ENCODE measurements at places on chromosomes 6 and 20.

GRCh38 chr6:96716221-96716620 lies 121.1 kb downstream of the GPR63 start:
- DNase-seq, result no peak

DNA sequence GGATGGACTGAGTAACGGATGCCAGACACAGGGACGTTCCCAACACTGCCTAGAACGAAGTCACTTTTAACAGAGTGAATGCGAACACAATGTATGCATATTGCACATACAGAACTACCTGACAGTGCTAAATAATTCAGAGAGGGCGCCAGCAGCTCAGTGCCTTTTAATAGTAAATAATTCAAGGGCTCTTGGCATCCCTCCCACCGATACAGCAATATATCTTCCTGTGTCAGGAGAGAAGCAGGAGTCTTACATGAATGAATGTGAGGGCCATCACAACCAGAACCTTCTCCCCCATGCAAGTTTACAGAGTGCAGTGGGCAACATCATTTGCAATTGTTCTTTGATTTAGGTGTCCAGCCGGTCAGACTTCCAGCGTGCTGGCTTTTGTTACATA lies 88.4 kb upstream of the KCNG1 start:
- DNase-seq, result no peak

DNA sequence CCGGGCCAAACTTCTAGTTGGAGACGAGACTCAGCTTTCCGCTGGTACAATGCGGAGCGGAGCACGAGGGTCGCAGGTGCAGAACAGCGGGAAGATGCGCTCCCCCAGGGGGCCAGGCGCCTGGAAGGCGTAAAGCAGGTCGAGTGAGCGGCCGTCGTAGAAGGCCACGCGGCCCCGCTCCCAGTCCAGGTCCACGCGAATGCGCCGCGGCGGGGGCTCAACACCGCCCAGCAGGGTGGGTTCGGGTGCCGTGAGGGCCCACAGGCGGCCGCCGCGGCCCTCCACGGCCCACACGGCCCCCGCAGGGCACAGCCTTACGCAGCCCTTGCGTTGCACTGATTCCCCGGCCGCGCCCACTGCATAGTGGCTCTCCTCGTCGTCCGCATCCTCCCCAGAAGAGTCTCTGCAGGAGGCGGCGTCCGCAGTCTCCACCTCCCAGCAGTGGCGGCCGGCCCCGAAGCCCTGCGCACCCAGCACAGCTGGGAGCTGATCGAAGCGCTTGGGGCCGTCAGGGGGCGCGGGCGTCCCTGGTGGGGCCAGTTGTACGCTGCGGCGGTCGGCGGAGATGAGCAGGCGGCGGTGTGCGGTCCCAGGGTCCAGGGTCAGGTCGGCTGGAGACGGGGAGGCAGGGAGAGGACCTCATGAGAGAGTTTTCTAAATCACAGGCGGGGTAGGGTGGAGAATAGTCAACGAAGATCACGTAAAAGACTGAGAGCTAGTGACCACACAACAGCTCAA lies 4.3 kb downstream of the PPP1R11 start:
- DNase-seq, result no peak

- no peak for DNase-seq
Observed at GRCh38 chr6:167426084-167426483, 101.2 kb downstream of the TTLL2 start.

GRCh38 chr6:55694148-55694547 lies 115.2 kb upstream of the HMGCLL1 start:
- no peak for DNase-seq

- no peak for DNase-seq
Observed at GRCh38 chr20:7248281-7249201, 481.1 kb downstream of the BMP2 start.

DNA sequence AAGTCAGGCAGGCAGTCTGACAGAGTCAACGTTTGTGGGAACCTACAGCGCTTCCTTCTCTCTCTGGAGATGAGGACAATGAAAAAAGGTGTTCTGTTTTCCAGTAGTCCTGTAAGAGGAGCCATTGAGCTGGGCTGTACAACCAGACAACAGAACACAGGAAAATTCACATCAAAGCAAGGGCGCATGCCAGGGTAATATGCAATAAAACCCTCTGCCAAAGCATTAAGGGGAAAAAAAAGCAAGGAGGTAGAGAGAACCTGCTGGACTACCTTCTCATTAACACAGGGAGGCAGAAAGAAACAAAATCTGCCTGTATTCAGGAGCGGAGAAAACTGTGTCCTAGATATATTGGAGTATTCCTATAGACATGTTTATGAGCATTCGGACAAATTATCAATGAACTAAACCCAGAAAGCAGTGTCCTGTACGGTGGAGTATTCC lies 1.3 kb downstream of the RNF24 start:
- peak; percentile 52 for DNase-seq

GRCh38 chr6:54614499-54615195 lies 231.9 kb upstream of the FAM83B start:
- DNase-seq, result no peak

GRCh38 chr6:36135053-36135731 lies 4.9 kb downstream of the MAPK13 start:
- DNase-seq, result no peak

- no peak for DNase-seq
Observed at GRCh38 chr20:12358006-12358654, 440.4 kb downstream of the BTBD3 start.

- no peak for DNase-seq
Observed at GRCh38 chr6:25342802-25343201, 63.6 kb downstream of the CARMIL1 start.

DNA sequence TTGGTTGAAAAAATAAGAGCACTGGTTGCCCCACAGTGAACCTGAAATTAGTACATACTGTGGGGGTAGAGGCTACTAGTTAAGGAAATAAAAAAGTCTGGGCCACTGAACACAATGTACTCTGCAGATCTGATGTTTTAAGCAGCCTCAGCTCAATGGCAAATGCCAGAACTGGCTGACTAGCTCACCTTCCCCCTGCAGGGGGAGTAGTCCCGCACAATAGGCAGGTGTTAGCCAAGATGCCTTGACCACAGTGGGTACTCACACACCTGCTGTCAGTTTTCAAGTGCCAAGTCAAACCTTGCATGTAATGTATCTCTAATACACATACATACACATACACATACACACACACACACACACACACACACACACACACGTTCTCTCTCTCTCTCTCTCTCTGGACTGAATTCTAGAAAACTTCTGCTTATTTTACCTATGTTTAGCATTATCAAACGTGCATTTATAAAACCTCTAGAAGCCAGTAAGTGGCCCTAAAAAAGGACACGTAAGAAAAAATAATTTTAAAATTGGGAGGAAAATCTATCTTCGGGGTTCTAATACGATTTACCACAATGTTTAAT lies 36.1 kb downstream of the GMDS start:
- no peak for DNase-seq

DNA sequence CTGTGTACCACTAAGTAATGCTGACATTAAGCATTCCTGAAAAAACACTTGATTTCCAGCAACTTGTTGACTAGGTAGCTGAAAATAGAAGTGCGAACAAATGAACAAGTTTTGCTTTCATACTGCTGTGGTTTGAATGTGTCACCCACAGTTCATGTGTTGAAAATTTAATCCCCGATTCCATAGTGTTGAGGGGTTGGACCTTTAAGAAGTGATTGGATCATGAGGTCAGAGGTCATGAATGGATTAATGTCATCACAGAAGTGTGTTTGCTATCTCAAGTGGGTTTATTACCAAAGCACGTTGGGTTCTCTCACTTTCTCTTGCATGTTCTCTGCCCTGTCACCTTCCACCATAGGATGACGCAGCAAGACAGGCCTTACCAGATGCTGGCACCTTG lies 568.5 kb downstream of the UTRN start:
- no peak for DNase-seq

- no peak for DNase-seq
Observed at GRCh38 chr6:106461084-106461483, 100.6 kb downstream of the CRYBG1 start.

DNA sequence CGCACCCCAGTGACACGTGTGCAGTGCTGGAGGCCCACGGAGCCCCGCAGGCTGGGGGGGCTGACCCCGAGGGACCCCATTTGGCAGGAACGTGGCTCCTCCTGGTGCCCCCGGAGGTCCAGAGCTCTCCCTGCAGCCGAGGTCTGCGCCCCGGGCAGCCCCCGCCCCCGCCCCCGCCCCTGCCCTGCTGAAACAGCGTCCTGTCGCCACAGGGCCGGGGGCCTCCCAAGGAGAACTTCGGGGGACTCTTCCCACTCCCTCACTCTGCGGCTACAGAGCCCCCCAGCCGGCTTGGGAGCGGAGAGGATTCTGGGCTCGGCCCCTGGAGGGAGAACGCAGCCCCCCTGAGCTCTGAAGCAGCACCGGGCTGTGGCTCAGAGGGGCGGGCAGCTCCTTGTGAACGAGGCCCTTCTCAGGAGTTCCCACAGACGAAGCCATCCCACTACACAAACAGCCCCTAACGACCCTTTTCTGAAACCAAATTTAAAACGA lies 115.2 kb downstream of the DLL1 start:
- DNase-seq, result no peak

DNA sequence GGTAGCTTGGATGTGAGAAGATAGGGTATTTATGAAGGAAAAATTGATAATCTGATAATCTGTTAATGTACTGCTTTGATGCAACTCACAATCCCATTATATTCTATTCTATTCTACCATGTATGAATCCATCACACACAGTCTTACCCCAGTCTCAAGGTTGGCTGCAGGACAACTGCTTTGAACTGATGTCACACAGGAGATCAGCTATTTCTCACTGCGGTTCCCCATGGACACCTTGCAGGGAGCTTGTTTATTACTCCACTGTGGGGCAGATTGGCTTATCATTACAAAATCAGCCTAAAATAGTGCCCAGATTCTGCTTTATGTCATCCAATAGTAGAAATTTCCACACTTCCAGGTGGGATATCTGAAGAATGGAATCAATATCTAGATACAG lies 61.0 kb upstream of the HS3ST5 start:
- no peak for DNase-seq

GRCh38 chr6:26202811-26203583 lies 115.8 kb downstream of the HFE start:
- DNase-seq, result no peak

DNA sequence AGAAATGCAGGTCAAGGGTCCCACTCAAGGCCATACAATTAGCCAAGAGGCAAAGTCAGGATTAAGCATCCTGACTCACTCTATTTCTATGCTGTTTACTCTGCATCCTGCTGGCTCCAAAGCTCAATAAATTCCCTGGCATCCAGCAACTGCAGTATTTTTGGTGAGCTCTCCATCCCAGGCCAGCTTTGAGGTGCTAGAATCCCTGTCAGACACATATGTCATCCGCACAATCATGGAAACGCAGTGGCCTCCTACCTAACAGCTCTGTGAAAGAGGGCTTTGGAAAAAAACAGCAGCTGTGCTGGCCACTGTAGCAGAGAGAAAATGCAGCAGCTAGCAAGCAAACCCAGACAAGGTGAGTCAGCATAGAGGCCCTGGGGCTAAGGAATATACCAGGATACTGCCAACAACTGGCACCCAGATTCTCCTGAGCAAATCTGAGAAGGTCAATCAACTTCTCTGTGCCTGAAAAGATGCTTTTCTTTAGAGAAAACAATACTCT lies 58.4 kb downstream of the ANKEF1 start:
- DNase-seq, result no peak

Measured in inflammatory macrophage treated with lipopolysaccharide for 1 hour (primary cell).